ENCODE measurements at places on chromosomes 11 and 22. TPM values are rescaled to one million over a fixed set of nuclear protein-coding genes. Genes with fewer than 3 reads are reported as not detected.

Gene RFPL3
- total RNA-seq: not detected

Gene ALDH3B2
- total RNA-seq: 0.73 TPM

DNA sequence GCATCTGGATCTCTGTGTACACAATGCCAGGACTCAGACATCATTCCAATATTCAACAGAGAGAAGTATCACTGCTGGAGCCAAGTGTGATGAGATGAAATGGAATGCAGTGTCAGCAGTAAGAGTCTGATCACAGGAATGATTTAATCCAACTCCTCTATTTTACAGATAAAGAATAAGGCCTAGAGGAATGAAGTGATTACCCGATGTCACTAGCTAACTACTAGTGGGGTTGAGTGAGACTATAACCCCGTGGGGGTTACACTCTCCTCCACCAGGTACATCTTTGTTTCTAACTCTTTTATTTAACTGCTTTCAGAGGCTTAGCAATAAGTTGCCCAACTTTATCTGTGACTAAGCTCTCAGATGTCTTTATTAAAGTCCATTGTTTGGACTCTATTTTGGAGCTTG is 94.2 kb upstream of the FAT3 start:
- no peak for DNase-seq

DNA sequence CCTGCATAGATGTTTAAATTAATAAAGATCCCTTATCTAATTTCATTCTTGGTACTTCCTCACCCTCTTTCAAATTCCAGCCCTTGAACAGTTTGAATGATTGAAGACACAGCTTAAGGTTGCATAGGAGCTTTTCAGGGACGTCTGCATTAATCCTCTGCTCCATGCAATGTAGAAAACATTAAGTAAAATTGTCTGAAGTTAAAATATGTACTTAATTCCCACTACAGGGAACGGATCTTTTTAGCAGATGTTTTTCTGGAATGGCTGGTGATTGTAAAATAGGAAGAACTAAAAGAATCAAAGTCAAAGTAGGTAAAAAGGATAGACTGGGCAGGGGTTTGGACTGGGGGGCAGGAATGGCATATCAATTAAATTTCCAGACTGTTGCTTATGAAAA is 58.9 kb downstream of the ABTB2 start:
- DNase-seq: no peak

- no peak for DNase-seq
Observed at GRCh38 chr11:118645066-118645715, 34.3 kb downstream of the TREH start.

DNA sequence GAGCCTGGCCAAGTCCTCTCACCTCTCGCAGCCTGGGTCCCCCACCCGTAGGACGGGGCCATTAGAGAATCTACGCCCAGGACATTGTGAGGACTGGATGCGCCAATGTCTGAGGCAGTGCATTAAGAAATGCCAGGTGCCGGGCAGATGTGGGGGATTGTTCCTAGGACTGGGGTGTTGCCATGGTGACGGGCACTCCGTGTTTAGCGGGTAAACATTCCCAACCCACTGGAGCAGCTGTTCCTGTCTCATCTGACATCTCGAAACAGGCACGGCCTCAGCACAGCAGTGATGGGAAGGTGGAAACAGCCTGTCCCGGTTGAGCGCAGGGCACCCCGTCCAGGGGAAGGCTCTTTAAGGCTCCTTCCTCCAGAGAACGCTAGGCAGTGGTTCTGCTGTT is 99.6 kb upstream of the RTL6 start:
- DNase-seq: no peak

DNA sequence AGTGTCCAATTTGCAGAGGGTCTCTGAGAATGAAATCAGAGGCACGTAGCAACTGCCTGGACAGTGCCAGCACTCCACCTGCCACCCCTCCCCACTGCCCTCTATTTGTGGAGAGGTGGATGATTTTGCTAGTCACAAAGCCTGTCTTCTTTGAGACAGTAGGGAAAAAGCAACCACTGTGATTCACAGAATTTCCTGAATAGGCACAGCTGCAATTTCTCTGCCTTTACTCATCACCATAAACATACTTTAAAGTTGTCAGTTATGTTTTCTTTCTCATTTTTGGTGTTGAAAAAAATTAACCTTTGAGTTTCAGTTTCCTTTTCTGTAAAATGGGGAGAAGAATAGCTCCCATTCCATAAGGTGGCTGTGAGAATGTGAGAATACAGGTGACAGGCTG is 134.3 kb downstream of the TEAD1 start:
- no peak for DNase-seq

GRCh38 chr11:121426476-121427399 is 25.4 kb upstream of the SORL1 start:
- peak; percentile 72 for DNase-seq

DNA sequence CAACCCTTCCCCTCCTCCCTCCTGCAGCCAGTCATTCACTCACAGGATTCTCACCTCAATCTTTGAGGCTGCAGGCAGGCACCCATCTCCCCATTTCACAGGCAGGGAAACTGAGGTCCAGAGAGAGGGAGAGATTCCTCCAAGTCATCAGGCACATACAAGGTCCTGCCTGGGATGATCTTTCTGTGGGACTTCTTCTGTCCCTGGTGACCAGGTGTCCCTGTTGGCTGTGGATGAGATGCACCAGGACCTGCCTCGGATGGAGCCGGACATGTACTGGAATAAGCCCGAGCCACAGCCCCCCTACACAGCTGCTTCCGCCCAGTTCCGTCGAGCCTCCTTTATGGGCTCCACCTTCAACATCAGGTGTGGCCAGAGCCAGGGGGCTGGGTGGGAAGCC is 7.8 kb downstream of the FTH1 start:
- DNase-seq: no peak

- no peak for DNase-seq
Observed at GRCh38 chr11:11318961-11319360, 34.1 kb downstream of the CSNK2A3 start.

DNA sequence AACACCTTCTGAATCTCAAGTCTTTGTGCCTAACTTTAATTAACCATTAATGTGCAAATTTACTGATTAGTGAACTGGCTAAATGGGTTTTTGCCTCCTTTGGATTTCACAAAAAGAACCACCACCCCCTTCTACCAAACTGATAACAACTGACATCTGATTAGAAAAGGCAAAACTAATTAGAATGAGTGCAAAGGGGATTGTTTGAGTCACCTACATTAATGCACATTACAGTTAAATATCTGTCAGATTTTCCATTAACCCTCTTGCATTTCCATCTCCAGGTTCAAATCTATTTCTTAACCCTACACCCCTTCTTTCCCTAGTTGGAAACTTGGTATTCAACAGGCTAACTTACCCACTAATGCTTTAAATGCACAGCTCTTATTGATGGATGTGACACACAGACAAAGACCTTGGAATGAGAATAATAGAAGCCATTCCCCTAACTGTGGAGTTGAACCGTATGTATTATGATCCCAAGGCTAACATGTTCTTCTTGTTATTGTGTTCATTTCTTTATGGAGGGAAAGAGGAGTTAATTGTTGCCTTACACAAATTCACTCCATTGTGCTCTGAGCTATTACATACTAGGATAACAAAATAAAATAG is 161.5 kb upstream of the MTMR2 start:
- no peak for DNase-seq

GRCh38 chr11:118928870-118929500 is 3.3 kb upstream of the BCL9L start:
- DNase-seq: peak; percentile 53

Gene LUZP2
- total RNA-seq: 5.2 TPM

Gene C1QTNF5
- total RNA-seq: 6.9 TPM

- DNase-seq: peak; percentile 40
Observed at GRCh38 chr11:10490398-10491241, 35.6 kb downstream of the AMPD3 start.

- no peak for DNase-seq
Observed at GRCh38 chr11:125496529-125496857, 428 bp upstream of the FEZ1 start.

DNA sequence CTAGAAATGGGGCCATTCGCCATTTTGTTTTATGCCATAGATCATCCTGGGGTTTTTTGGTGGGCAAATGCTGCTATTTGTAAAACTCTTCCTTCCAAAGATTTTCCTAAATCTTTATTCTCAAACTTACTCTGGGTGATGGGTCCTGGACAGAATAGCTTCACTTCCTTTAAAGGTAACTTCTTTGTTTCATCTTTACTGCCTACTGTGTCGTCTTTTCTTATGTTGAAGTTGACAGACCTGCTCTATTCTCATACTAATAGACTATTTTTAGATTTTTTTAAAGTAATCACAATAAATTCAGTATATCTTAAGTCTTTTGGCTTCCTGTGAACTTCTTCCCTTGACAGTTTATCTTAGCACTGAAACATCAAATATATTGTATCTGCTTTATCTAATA is 98.6 kb downstream of the YAP1 start:
- DNase-seq: no peak

All from left colon (tissue), 2 donors.